ENCODE measurements at places on chromosomes 4 and X. TPM values are rescaled to one million over a fixed set of nuclear protein-coding genes. Genes with fewer than 3 reads are reported as not detected.

SLC49A3 gene
- 1.7 TPM for total RNA-seq

RFC1 gene
- 15.8 TPM for total RNA-seq

DNA sequence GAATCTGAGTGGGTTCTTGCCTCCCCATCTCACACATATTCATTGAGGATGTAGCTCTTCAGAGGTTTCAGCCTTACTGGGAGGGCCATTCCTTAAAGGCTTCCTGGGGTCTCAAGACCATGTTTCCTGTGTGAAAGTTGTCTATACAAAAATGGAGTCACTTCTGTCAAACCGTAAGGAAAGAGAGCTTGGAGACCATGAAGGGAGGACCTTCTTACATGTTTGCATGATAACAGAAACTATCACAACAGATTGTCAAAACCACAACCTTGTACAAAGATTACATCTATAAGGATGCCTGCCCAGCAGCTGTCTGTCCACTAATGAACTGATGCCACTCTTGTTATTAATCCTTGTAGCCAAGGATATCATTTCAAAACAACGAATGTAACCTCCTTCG lies 139.3 kb downstream of the PDE5A start:
- no peak for DNase-seq

SORCS2 gene
- 0.36 TPM for total RNA-seq

GRCh38 chrX:119607018-119607389 lies 780 bp upstream of the NKRF start:
- no peak for DNase-seq

GRCh38 chrX:139200793-139201192 lies 329.7 kb upstream of the F9 start:
- no peak for DNase-seq

UBE2A gene
- total RNA-seq, result 57.0 TPM

DNA sequence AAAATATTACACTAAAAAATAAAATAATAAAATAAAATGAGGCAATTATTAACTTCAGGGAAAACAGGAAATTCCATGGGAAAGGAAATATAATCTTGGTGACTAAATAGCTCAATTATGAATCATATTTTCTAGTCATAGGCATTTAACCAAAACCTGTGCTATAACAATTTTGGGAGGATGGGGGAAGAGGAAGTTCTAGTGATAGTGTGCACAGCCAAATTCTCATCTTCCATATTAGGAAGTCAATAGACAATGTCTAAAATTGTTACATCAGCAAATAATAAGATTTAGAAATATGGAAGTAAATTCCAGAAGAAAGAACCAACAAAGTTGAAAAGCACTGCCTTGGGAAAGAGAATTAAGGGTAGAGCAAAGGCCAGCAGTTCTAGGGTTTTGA lies 2.8 kb downstream of the AWAT2 start:
- DNase-seq, result no peak

GRCh38 chr4:119046263-119046662 lies 89.4 kb upstream of the MYOZ2 start:
- DNase-seq, result peak; percentile 80

XKRX gene
- 0.08 TPM for total RNA-seq

ARHGAP36 gene
- 0.30 TPM for total RNA-seq

CXCL8 gene
- total RNA-seq, result not detected

DNA sequence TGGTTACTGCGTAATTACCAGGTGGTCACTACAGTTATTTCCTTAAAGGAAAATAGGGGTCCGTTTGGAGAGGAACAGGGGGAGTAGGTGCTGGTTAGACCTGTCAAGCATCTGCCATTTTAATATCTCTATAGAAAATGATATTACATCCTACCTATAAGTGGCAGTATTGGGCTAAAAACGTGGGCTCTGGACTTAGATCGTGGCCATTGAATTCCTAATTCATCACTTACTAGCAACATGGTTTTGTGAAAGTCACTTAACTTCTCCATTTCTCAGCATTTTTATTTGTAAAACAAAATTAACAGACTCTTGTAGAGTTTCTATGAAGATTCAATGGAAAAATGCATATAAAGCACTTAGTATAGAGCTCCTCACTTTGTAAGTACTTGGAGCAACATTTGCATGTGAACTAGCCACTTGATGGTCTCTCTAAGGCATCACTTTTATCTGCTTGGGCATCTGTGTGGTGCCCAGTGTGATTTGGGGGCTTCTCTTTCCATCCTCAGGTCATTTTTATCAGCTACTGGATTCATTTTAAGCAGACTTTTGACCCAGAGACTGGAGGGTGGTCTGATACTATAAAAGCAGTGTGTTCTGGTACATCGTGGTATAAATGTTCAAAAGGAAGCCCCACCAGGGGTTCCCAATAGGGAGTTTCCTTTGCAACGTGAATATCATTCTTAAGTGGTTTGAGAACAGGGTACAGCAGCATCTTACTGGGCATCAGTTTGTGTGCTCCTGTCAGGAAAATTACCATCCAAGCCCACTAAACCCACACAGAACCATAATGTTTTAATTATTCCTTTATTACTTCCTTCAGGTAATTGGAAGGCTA lies 42.7 kb upstream of the RASSF6 start:
- DNase-seq, result no peak

FRG2 gene
- not detected for total RNA-seq

DNA sequence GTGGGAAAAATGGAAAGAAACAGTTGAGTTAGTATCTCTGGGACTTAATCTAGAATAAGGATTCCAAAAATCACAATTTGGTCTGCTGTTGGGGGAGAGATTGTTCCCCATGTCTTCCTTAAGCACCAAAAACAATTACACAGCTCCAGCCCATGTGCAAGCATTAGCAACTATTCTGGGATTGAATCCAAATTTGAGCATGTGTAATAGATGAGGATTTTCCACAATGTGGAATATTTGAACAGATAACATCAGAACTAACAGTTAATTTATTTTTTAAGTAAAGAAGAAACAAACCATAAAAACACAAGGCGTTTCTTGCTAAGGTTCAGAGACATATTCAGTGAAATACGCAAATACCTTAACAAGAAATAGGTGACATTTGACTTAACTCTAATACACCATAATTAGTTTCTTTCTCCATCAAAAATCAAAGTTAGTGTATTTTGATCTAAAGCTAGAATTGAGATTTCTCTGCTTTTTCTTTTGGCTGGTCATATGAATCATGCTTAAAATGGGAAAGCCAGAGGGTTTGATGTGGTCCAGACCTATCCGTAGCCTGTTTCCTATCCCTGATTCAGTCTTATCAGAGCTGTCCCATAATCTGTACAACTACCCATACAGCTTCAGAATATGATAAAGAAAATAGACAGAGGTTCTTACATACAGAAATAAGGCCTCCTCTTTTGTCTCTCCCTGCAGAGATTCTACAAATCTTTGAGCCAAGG lies 413.4 kb downstream of the PACRGL start:
- DNase-seq, result no peak

JAKMIP1 gene
- total RNA-seq, result not detected

DNA sequence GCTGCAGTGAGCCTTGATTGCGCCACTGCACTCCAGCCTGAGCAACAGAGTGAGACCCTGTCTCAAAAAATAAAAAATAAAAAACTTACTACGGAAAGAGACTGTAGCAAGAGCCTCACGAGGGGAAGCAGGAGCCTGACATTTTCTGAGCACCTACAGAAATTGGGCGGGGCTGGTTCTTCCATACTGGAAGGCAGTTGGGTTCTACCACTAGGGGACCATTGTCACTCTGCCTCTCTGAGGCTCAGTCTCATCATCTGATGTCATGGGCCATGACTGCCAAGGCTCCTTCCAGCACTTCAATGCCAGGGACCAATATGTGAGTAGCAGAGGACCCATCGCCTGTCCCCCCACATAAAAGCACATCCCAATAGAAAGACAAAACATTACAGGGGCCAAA lies 8.2 kb downstream of the SH3KBP1 start:
- DNase-seq, result no peak

DNA sequence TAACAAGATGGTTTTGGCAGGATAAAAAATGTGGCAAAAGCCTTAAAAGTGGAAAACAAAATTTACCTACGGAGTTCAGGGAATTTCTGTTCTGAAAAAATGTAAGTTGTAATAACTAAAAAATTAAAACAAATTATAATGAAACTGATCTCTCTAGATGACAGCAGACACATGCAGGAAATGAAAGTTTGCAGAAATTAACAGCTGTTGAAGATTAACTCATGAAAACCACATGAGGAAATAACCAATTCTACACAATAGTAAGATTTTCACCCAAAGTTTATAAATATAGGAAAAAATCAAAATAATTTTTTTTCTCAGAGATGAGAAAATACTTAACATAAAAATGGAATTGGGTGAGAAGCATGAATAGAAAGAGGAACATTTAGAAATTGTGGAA lies 47.5 kb upstream of the UGT2B15 start:
- DNase-seq, result no peak

KLHL2 gene
- total RNA-seq, result 7.8 TPM

Data from psoas muscle (tissue), 8 donors.